CD4-positive, alpha-beta T cell (primary cell): ENCODE measurements at places on chromosomes 4 and X.

DNA sequence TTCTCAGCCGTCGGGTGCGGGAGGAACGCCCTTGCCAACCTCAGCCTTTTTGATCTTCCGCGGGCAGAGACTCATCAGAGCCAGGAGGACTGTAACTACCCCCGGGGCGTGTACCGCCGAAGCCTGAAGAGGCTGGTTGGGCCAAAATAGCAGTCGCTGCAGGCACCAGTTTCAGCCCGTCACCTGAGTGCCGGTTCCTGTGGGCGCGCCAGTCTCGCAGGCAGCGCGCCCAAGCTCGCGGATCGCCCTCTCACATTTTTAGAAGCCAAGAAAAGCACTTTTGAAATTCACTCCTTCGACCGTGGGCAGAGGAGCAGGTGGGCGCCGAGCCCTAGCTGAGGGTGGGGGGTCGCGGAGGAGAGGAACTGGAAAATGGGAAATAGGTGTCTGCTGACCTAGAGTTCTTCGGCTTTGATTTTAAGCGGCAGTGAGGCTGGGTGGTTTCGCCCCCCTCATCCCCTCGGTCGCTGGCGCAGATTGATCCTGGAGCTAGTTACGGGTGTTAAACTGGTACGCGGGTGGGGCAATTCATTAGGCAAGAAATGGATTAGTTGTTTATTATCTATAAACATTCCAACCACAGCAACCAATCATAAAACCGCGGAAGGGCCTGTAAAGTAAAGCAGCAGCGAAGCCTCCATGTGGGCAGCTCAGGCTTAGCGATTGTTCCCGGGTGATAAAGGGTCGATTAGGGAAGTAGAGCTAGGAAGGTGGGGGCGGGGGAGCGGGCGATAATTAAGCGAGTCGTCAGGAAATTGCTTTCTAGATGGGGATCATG is 69.2 kb downstream of the FBXO8 start:
- H3K4me1 ChIP-seq = peaks cover 45% of the 10 kb centered on the region
- no peak overlapping the region for H3K4me3 ChIP-seq
- no peaks in the 10 kb centered on the region for H3K36me3 ChIP-seq
- DNase-seq = no peak
- peaks cover 98% of the 10 kb centered on the region for H3K27me3 ChIP-seq

DNA sequence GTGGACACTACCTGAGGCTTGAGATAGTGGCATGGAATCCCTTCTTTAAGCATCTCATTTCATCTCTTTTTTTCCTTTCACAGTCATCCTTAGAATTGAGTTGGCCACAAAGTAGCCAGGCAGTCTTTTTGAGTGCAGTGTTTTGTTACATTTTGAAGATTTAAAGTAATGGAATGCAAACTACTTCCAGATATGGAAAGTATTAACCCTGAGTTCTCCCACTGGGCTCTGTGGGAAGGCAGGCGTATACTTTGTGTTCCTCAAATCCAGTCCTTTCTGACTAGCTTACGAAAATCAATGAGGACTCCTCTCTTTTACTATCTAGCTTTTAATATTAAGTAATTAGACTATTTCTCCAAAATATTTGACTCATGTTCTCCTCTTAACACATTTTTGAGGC is 29.9 kb downstream of the PCDH10 start:
- DNase-seq = no peak
- no peak overlapping the region for H3K4me3 ChIP-seq
- no peaks in the 10 kb centered on the region for H3K4me1 ChIP-seq
- H3K27ac ChIP-seq = no peak overlapping the region
- H3K27me3 ChIP-seq = no peaks in the 10 kb centered on the region
- H3K36me3 ChIP-seq = no peaks in the 10 kb centered on the region

DNA sequence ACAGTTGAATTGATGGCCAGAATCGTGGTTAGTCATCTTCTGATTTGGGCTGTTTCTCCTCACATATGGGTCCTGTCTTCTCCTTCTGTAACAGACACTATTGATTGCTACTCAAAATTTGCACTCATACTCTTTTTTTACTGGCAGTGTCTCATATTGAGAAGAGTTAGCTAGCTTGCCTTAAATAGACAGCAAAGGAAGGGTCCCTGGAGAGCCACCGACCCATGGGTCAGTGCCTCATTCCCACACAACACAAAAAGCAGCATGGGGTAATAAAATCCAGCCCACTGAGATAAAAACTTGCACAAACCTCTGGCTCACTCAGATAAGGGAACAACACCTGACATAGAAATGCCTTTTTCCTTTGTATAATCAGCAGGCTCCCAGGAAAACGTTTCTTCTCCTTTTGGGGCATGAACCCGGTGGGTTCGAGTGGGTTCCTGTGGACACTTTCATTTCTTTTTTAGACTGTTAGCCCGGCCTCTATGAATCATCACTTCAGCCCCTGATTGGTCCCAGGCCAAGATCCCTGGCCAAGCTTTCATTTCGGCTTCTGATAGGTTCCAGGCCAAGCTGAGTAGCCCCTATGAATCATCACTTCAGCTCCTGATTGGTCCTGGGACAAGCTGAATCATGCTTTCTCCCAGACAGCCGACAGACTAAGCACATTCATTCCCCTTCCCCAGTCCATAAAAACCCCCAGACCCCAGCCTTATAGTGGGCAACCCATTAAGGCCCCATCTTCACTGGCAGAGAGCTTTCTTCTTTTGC is 408.1 kb downstream of the DCAF12L2 start:
- no peak for DNase-seq
- no peak overlapping the region for H3K4me3 ChIP-seq
- H3K4me1 ChIP-seq = no peaks in the 10 kb centered on the region
- H3K27me3 ChIP-seq = no peaks in the 10 kb centered on the region
- H3K36me3 ChIP-seq = no peaks in the 10 kb centered on the region

- no peaks in the 10 kb centered on the region for H3K36me3 ChIP-seq
- no peak overlapping the region for H3K4me3 ChIP-seq
- DNase-seq = no peak
- peaks cover 15% of the 10 kb centered on the region for H3K4me1 ChIP-seq
Measured at GRCh38 chrX:153578200-153578835, 20.6 kb downstream of the CCNQ start.

GRCh38 chr4:3416821-3417221 is 24.9 kb upstream of the HGFAC start:
- H3K36me3 ChIP-seq = no peaks in the 10 kb centered on the region
- no peak overlapping the region for H3K4me3 ChIP-seq
- no peak for DNase-seq
- H3K27ac ChIP-seq = no peak overlapping the region
- no peaks in the 10 kb centered on the region for H3K4me1 ChIP-seq
- H3K27me3 ChIP-seq = no peaks in the 10 kb centered on the region

DNA sequence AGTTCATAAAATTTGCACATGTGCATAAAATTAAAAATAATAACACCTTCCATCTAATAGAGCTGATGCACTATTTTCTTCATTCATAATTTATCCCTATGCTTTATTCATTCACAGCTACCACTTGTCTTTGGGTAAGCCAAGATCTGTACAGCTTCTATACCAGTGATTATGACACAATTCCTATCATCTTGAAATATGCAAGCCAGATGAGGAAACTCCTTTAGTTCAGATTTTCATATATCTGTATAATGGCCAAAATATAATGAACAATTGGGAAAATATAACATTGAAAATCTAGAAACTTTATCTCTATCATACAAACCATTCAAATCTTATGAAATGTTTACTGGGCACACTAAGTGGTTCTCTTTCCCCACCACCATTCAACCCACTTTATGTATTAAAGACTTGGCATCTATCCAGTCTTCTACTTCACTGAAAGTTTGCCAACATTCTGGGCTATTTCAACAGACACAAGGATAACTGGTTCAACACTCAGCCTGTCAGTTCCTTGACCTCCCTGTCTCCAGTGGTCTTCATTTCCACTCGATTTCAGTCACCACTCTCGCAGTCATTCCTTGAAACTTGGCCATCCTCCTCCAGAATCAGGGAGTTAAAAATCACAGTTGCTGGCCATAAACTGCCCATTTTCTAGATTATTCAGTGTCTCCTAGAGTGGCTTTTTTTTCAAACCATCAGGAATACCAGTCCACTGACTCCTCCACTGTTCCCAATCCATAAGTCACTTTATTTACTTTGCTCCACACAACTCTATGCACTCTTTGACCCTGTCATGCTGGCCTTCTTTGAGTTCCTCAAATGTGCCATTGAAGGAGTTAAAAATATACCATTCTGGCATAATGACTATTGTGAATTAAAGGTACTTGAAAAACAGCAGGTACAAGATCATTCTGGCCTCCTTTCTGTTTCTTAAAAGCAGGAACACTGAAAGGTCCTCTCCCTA is 85.5 kb downstream of the CAMK2D start:
- H3K4me3 ChIP-seq = no peak overlapping the region
- DNase-seq = no peak
- H3K4me1 ChIP-seq = peaks cover 12% of the 10 kb centered on the region
- H3K27me3 ChIP-seq = no peaks in the 10 kb centered on the region

GRCh38 chrX:1803741-1804140 is 188.9 kb downstream of the ASMT start:
- no peaks in the 10 kb centered on the region for H3K4me1 ChIP-seq
- DNase-seq = no peak

- H3K27me3 ChIP-seq = peaks cover 3% of the 10 kb centered on the region
- H3K4me1 ChIP-seq = no peaks in the 10 kb centered on the region
- no peak overlapping the region for H3K4me3 ChIP-seq
- no peak for DNase-seq
- no peaks in the 10 kb centered on the region for H3K36me3 ChIP-seq
Measured at GRCh38 chr4:159540501-159540900, 437.6 kb downstream of the RAPGEF2 start.
